Cardiac fibroblast (primary cell): ENCODE measurements at places on chromosomes 6 and 20.

GRCh38 chr6:134666125-134666524, 283.8 kb downstream of the ALDH8A1 start:
- no peak for DNase-seq

DNA sequence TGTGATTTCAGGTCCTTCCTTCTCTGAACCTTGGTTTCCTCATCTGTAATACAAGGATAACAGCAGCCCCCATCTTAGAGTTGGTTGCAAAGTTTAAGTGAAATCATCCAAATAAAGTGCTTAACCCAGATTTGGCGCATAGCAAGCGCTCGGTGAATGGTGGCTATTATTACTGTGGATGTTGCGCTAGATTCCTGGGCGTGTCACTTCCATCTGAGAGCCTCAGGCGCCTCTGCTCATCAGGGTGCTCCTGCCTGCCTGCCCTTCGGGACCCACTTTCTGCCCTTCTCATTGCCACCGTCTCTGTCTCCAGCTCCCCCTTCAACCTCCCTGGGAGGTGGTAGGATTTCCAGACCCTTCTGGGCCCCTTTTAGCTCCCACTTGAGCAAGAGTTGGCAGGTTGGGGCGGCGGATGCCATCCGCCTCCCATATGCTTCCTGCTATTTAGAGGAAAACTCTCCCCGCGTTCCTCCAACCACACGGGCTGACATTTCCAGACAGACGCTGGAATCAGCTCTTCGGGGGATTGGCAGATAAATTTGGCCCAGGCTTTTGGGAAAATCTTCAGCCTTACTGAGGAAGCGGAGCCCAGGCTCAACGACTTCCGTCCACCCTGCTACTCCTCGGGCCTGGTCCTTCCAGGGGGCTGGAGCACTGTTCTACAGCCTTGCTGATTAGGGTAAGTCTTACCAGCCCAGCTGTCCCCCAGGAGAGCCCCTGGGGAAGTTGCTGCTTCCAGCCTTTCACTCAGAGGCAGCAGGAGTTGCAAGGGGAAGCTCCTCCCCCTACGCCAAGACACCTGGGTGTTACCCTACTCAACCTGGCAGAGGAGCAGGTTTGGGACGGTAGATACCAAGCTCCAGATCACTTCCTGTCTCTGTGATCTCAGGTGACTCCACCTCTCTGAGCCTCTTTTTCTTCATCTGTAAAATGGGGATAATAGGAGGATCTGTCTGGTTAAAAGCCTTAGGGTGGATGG, 71.5 kb downstream of the DLGAP4 start:
- DNase-seq = no peak

DNA sequence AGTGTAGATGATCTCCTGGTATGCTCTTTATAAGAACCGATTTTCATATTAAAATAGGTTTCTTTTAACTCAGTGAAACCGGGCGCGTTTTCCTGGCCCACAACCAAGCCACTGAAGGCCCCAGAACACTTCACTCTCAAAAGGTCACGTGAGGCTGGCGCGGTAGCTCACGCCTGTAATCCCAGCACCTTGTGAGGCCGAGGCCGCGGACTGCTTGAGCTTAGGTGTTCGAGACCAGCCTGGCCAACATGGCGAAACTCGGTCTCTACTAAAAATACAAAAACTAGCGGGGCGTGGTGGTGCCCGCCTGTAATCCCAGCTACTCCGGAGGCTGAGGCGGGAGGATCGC, 402 bp upstream of the TAF8 start:
- DNase-seq = no peak

DNA sequence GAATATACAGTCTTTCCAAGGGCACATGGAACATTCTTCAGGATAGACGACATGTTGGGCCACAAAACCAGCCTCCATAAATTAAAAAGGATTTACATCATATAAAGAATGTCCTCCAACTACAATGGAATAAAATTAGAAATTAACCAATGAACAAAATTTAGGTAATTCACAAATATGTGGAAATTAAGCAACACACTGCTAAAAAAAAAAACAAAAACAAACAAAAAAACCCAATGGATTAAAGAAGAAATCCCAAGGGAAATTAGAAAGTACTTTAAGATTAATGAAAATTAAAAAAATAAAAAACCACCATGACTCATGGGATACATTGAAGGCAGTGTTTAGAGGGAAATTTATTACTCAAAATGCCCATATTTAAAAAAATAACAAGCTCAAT, 21.4 kb upstream of the NT5E start:
- no peak for DNase-seq

DNA sequence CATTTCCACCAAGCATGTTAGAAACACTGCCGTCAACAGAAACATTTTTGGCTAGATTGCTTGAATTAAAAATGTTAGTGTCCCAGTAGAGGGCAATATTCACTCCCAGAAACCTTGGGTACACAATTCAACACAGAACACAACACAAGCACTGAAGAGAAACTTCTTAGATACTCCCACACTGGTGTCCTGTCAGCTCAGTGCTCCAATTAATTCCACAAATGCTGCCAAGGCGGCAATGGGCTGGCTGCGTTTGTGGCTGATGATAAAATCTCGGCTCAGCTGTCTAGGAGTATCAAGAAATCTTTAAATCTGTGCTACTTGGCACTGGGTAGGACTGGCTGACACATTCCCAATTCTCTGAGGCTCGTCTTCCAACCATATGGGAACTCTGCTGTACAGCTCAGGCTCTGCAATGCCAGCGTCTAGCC, 39.3 kb downstream of the BEND3 start:
- DNase-seq = peak; percentile 59

GRCh38 chr6:110731898-110732297, 83.4 kb downstream of the CDK19 start:
- DNase-seq = no peak

DNA sequence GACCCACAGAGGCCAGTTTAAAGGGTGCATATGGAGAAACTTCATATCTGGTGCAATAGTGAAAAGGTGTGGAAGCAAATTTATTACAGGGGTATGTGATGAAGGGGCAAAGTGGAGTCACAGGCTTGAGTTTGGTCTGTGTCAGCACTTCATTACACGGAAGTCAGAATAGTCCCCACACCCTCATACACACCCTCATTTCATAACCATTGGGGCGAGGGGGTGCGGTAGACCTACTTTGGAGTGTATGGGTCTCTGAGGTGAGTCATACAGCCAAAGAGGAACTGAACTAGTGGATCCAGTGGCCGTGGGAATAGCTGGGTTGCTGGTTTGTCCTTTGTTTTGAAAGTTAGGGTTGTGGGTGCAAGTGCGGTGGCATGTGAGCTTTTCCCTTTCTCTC, 3.3 kb downstream of the TM9SF4 start:
- DNase-seq = no peak

DNA sequence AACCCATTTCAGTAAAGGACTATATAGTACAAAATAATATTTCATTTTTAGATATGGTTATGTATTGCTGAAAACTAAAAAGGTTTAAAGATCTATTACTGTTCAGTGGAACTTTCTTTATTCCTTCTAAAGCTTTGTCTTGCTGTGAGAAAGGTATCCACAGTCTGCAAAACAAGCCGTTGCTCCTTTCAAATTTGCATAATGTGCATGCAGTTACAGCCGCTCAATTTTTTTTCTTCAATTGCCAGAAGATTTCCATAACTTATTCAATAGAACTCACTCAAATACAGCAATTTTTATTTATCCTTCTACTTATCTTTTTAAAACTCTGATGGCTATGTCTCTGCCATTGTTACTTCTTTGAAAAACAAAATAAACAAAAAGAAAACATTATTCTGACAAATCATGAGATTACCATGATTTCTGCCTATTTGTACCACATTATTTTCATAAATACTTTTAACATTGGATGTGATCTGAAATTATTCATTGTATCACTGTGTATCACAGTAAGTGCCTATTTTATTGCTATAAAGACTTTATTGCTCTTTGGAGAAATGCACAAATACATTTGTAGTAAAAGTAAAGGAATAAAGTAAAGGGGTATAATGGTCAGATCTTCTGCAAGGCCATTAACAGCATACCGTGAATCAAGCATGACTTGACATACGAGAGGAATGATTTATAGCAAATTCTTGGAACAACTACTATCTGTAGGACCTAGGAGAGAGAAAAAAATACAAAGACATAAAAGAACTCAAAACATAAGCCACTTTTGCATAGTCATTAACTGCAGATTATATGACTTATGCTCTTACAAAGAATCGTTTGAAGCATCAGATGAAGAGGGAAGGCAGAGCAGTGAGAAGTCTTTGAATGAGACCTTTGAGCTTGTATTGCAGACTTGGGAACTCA, 29.6 kb upstream of the HBS1L start:
- no peak for DNase-seq

DNA sequence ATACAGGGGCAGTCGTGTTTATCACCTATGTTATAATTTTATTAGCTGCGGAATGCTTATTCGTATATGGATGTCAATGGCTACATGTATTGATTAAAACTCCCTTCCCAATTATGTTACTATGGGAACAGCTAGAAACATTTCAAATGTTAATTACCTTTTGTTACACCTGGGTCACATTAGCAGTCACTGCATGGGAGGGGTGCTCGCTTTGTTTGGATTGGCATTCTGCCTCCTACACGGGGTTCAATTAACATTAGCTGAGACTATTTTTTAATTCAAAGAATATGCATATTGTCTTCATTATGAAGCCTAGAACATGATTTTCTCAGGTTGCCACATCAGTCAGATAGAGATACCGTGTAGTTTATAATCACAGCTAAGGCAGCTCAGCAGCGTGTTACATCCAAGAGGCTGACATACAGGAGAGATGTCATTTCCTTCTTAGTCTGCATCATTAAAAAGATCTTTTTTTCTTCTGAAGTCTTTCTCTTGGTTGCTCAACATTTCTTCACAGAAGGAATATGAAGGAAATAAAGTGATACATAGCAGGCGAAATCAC, 76.2 kb upstream of the RPS6KA2 start:
- DNase-seq = peak; percentile 4

DNA sequence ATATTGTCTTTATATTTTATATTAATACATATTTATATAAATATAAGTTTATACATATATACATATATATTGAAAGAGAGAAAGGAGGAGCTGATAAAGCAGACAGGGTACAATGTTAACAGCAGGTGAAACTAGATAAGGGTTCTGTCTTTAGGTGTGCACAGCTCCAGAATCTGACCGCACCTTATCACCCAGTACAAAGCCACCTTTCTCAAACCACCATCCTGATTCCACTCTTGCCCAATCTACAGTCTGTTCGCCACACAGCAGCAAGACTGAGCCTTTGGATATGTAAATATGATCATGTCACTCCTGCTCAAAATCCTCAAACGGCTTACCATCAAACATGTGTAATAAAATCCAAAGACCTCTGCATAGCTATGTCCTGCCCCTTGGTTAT, 34.7 kb upstream of the ASCC3 start:
- no peak for DNase-seq

DNA sequence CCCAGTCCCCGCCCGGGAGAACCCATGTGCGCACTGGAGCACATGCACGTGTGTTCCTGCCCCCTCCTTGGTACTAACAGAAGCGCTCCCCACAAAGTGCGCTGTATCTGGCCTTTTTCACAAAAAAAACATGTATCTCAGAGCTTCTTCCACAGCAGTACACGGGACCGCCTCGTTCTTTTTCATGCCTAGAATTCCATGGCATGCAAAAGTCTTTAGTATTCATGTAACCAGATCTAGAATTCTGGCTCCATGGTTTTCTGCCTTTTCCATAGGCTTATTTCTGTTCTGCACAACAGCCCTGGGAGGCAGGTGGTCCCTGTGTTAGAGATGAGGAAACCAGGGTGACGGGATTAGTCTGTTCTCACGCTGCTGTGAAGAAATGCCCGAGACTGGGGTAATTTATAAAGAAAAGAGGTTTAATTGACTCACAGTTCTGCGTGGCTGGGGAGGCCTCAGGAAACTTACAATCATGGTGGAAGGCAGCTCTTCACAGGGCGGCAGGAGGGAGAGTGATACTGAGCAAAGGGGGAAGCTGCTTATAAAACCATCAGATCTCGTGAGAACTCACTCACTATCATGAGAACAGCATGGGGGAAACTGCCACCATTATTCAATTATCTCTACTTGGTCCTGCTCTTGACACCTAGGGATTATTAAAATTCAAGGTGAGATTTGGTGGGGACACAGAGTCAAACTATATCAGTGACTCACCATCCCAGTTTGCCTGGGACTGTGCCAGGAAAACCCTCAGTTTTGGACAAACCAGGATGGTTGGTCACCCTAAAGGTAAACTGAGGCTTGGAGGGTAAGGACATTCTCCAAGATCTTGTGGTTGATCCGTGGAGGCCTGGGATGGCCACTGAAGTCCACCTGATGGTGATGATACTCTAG, 41.0 kb downstream of the C20orf203 start:
- no peak for DNase-seq

GRCh38 chr6:41712651-41713103, 22.7 kb downstream of the TFEB start:
- peak; percentile 46 for DNase-seq
